ENCODE measurements at places on chromosomes 11 and 22. TPM values are rescaled to one million over a fixed set of nuclear protein-coding genes. Genes with fewer than 3 reads are reported as not detected.

GRCh38 chr22:23722724-23723123 lies 28.2 kb downstream of the ZNF70 start:
- peak; percentile 15 for DNase-seq

DNA sequence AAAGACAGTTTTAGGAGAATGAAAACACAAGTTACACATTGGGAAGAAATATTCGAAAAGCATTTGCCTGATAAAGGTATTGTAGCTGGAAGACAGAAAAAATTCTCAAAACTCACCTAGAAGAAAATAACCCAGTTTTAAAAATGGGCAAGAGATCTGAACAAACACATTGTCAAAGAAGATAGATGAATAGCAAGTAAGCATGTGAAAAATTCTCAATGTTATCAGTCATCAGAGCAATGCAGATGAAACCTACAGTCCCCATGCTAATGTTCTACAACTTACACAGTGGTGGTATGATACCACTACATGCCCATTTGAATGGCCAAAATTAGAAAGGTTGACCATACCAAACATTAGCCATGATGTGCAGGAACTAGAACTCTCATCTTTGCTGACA lies 29.4 kb downstream of the PPARA start:
- no peak for DNase-seq

DNA sequence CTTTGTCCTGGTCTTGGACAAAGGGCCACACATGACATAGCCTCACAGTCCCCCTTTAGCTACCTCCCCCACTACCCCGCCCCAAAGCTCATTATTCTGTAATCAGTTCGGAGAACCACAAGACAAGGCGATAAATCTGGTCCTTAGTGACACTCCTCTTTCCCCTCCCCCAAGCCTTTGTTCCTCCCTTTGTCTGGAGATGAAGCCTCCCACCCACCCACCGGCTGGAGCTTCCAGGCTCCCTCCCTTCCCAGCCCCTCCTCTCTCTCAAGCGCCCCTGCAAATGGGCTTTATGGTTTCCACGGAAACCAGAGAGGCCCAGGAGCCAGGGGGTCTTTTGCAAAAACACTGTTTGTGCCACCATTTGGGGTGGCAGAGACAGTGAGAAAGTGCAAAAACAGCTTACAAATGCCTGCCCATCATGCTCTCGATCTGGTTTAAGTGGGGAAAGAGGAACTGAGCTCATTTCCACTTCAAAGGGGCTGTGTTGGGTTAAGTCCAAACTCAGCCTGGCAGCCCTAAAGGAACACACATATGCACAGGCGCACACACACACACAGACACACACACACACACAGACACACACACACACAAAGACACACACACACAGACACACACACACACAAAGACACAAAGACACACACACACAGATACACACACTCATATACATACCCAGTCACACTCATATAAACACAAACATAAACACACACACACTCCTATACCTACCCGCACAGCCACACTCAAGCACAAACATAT lies 23.5 kb downstream of the APLNR start:
- no peak for DNase-seq

DNA sequence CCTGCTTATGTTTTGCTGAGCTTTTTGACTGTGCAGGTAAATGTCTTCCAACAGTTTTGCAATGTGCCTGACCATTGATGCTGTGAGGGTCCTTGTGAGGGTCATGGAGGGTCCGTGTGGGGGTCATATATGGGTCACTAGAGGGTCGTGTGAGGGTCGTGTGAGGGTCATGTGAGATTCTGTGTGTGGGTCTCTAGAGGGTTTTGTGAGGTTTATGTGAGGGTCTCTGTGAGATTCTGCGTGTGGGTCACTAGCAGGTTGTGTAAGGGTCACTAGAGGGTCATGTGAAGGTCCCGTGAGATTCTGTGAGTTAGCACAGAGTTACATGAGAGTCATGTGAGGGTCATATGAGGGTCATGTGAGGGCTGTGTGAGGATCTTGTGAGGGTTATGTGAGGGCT lies 263.9 kb upstream of the B3GAT1 start:
- DNase-seq, result no peak

DNA sequence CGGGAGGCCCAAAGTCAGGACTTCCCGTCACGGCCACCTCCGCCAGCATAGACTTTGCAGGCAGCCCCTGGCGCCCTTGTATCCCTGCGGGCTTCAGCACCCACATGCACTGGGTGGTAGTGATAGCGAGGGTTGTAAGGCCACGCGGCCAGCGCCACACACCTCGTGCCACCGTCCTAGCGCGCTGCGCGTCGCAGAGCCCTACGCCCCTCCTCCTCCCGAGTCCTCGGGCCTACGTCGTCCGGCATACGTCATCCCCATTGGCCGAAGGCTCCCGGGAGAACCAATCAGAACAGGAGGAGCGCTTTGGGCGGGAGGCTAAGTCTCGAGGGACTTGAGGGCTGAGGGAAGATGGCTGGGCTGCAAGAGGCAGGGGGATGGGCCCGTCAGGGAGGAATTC lies 1.3 kb upstream of the BTBD18 start:
- DNase-seq, result no peak

DNA sequence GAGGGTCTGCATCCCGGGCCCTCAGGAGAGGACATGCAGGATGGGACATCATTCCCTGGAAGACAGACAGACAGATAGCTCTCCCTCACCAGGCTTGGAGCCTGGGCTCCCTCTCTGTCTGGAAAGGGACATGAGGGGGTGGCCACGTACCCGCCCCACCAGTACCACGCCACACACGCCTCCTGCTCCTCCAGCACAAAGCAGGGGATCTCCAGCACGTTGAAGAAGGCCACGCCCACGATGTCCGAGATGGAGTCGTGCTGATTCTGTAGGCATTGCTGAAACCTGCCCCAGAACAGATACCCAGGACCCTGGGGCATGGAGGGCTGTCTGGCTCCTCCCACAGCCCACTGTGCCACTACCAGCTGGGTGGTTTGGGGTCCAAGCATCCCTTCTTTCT lies 2.2 kb downstream of the PLA2G3 start:
- DNase-seq, result peak; percentile 71

DNA sequence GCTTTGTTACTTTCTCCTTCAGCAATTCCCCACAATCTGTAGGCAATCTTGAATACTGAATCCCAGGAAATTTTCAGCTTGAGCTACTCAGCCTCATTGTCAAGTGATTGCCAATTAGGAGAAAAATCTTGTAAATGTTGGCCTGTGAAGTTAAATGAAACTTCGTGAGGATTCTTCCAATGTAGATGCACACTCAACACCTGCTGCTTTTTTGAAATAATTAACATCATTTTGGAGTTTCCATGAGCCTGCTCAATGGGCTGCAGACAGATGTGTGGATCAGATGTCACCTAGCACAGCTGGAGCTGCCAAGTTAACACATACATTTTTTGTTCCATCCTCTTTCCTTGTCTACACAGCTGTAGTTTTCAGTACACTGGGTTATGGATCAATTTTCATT lies 645.6 kb upstream of the LUZP2 start:
- DNase-seq, result no peak

- DNase-seq, result peak; percentile 84
Measured at GRCh38 chr22:49052023-49052538, 775.6 kb downstream of the BRD1 start.

- DNase-seq, result no peak
Measured at GRCh38 chr11:47438721-47439120, 10.2 kb downstream of the RAPSN start.

OSBPL5 gene
- 84.0 TPM for total RNA-seq

PHRF1 gene
- total RNA-seq, result 20.8 TPM

DEUP1 gene
- total RNA-seq, result not detected

WT1 gene
- 1.4 TPM for total RNA-seq

PGR gene
- 6.0 TPM for total RNA-seq
